ENCODE measurements at places on chromosomes 6 and 20.

- no peak for DNase-seq
Measured at GRCh38 chr6:68638230-68638900, 3.3 kb downstream of the ADGRB3 start.

DNA sequence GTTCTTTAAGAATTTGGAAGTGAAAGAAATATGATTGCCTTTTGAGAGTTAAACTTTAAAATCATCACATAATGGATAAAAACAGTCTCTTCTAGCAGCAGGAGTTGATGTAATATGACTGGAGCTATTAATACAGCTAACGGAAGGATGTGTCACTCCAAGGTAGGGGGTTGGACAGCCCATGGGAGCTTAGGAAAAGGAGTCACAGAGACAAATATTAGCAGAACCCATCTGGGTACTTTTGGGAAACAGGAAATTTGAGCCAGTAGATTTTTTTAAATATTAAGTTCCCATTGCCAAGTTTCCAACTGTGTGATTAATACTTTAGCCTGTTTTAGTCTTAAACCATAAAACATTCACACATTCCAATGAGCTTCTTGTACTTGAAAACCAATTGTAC, 164.7 kb upstream of the RIMS1 start:
- DNase-seq, result no peak

- DNase-seq, result no peak
Measured at GRCh38 chr20:32467506-32468312, 109.6 kb downstream of the ASXL1 start.

GRCh38 chr6:36235309-36235708, 34.6 kb upstream of the PNPLA1 start:
- DNase-seq, result no peak

DNA sequence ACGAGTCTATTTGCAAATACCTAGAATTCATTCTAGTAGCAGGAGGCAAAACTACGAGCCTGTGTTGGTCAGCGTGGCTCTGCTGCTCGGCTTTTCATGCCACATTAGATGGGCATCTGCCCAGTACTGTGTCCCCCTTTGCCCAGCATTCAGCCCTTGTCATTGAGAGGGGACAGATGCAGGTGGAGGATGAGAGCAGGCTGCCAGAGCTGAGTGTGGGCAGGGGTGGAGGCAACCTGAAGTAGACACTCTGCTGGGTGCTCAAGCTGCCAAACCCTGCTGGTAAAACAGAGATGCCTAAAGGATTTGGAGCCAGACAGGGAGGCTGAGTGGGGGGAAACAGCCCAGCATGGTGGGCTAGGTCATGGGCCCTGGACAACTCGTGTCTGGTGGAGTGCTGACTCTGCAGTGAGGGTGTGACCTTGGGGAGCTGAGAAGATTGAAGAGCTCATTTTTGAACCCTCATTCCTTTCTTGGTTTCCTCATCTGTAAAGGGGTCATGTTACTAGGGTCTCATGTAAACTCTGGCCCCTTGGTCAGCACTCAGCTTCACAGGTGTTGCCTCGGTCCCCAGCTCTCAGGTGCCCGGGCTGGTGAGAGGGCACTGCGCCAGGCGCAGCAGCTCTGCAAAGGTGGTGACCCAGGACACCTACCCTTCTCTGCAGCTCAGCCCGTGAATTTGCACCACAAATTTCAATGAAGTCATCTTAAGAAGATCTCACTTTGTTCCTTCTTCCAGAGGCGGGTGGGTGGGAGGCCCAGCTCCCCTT, 64.2 kb upstream of the BHLHE23 start:
- DNase-seq, result no peak

DNA sequence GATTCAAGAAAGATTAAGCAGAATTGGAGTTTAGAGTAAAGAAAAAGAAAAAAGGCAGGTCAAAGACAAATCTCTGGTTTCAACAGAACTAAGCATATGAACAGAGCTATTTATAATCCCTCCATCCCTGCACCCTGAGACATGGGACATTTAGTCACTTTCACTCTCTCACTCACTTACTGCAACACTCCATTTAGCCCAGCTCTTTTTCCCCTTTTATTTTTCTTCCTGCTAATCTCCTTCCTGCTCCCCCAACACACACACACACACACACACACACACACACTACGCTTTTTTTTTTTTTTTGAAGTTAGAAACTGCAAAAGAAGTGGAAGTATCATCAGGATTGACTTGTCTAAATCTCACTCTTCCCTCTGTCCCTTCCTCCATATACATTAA, 45.1 kb upstream of the TBC1D7 start:
- DNase-seq, result no peak

- no peak for DNase-seq
Measured at GRCh38 chr6:27514906-27515495, 42.1 kb upstream of the ZNF184 start.

GRCh38 chr6:166446567-166447065, 63.9 kb upstream of the MPC1 start:
- DNase-seq, result no peak

GRCh38 chr6:41432280-41432679, 96.9 kb downstream of the NCR2 start:
- DNase-seq, result no peak

- DNase-seq, result no peak
Measured at GRCh38 chr6:18712595-18712994, 325.4 kb downstream of the RNF144B start.

GRCh38 chr6:34386316-34387137, 5.9 kb downstream of the NUDT3 start:
- peak; percentile 69 for DNase-seq

DNA sequence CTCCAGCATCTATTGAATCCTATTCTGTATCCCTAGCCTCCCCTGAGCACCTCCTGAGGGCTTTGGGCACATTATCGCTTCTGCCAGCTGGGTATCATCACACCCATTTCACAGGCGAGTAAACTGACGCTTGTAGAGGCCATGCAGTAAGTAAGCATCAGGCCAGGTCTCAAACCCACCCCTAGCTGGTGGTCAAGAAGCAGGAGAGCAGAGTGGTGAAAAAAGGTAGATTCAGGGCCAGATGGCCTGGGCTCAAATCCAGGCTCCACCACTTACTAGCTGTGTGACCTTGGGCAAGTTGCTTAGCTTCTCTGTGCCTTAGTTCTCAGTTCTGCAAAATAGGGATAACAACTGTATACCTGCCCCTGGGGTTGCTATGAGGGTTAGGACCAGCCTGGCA, 19.9 kb downstream of the GRM4 start:
- DNase-seq, result no peak

DNA sequence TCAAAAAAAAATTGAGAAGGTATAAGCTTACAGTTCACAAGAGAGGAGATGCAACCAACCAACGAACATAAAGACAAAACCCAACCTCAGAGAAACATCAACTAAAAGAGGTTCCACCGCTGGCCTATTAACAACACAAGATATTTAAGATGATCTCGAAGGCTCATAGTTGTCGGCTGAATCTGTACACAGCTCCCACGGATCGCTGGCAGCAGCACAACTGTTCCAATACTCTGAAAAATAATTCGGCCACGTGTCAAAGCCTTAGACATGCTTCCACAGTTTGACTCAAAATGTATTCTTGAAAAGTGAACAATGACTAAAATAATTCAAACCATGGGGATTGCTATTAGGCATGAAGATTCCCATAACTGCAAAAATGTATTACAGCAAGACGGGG, 13.7 kb downstream of the EXOC2 start:
- DNase-seq, result no peak

DNA sequence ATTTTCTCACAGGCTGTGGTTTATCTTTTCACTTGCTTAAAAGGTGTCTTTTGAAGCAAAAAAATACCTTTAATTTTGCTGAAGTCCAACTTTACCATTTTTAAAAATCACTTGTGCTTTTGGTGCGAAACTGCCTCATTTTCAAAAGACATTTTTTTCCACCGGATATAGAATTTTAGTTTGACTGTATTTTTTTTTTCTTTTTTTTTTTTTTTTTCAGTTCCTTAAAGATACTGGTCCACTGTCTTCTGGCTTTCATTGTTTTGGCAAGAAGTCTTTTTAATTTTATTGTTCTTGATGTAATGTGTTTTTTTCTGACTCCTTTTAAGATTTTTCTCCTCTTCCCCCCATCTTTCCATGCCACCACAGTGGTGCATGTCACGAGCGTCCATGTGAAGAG, 198.2 kb downstream of the ARID1B start:
- DNase-seq, result no peak

DNA sequence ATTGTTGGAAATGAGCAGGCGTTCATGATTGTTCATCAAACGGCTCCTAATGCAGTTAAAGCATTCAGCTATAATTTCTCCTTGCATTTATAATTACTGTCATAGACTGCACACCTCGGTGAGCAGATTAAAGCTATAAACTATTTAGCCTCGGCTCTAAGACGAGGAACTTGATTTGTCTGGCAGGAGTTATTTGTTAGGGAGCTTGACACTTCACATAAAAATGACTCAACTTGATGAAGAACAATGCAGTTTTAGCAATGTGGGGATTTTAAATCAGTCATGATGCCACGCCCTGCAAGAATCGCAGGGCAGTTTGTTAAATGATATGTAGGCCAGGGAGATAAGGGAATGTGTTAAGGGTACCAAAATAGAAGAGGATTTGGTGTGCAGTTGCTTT, 290.2 kb downstream of the TSHZ2 start:
- peak; percentile 5 for DNase-seq

DNA sequence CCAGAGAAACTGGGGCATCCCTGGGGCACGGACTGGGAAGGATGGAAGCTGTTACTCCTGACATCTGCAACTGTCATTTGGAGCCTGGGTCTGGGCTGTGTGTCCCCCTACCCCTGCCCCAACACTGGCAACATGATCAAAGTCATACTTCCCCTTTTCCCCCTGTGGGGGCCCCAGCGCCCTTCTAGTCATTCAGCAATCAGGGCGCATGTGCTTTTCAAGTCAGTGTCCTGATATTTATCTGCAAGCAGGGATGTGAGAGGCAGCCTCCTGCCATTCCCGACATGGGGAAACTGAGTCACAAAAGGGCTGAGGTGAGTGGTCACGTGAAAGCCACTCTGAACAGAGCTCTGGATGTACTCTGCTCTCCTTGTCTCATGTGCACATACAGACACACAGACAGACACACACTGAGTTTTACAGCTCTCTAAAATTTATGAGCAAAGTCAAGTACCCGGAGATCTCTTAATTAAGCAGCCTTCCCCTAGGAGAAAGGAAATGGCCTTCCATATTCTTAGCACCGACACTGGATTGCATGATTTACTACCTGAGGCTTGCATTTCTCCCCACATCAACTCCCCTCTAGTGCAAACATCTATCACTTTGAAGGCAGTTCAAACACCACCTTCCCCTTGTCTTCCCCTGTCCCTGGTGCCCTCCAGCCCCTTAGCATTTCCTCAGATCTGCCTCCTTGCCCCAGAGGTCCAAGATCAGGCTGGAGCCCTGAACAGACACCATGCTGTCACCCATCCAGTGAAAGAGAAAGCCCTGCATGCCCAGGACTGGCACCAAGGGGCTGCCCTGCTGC, 170.7 kb downstream of the CDC5L start:
- DNase-seq, result no peak

DNA sequence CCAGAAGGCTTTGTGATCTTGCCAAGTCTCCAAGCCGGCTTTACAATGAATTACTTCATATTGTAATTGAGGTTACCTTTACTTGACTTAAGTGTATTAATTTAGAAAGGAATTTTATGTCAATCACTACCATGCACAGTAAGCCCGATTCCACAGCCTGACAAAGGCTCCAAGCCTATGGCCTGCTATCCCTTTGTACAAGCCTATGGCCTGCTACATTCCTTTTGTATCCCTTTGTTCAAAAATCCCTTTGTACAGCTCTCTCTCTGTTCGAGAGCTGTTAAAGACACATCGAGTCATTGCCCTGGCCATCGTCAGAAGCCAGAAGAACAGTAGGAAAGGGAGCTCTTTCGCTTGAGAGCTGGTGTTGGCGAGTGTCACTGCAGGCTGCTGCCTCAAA, 2.7 kb upstream of the EDN3 start:
- no peak for DNase-seq

DNA sequence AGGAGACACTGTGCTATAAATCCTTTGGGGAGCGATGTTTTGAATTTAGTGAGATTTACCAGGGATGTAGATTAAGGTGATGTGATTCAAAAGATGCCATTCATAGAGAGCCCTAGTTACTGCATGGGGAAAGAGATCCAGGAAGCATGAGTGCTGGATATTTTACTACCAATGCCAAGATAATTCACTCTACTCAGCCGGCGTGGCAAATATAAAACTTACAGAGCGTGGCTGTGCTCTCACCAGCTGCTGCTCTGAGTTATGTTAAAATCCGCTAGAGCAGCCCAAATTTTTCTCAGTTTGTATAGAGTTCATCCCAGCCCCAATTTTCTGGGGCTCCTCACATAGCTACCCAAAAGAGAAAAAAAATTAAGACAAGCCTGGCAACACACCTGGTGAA, 48.6 kb downstream of the BFSP1 start:
- no peak for DNase-seq

DNA sequence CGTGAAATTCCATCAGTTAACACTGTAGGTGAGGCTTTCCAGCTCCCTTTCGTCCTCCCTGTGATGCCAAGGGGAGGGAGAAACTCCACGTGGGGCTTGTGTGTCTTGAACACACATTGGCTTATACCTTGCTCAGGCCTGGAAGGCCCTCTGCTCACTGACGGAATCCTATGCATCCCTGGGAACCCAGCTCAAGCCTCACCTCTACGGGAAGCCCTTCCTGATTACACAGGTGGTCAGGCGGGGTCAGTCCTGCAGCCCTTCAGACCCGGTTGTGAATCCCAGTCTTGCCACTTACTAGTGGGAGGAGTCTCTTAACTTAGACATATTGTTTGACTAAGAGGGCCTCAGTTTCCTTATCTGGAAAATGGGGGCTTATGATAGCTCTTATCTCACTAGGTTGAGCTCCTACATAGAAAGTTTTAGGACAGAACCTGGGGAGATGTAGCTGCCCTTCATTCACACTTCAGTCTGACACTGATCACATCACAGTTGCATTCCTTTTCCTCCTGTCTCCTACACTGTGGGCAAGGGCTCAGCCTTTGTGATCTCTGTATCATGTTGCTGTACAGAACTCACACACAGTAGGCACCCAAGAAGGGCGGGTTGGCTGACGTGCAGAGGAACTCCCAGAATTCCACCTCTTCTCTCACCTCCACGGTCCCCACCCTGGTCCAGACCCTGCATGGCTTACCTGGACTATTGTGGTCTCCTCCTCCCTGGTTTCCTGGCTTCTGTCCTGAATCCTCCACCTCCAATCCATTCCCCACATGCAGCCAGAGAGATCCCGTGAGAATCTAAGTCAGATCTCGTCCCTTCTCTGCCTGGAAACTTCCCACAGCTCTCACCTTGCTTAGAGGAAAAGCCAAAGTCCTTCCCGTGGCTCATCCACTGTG, 129.6 kb downstream of the CEBPB start:
- no peak for DNase-seq

DNA sequence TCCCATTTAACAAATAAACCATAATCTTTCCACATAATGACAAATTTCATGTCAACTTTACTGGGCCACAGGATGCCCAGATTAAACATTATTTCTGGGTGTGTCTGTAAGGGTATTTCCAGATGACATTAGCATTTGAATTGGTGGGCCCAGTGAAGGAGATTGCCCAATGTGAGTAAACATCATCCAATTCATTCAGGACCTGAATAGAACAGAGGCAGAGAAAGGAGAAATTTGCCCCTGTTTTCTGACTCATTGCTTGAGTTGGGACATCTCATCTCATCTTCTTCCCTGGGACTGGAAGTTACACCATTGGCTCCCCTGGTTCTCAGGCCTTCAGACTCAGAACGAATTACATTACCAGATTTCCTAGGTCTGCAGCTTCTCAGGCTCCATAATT, 142.9 kb downstream of the TPBG start:
- peak; percentile 36 for DNase-seq
